ENCODE measurements at places on chromosomes 7 and 10. TPM values are rescaled to one million over a fixed set of nuclear protein-coding genes. Genes with fewer than 3 reads are reported as not detected.

Gene GRM3
- not detected for total RNA-seq

Gene VENTX
- total RNA-seq = not detected

Gene CPA2
- not detected for total RNA-seq

Gene PRSS37
- not detected for total RNA-seq

Gene LMTK2
- 11.2 TPM for total RNA-seq

Measured in hair follicle dermal papilla cell (primary cell).